ENCODE measurements at places on chromosomes 4 and X. TPM values are rescaled to one million over a fixed set of nuclear protein-coding genes. Genes with fewer than 3 reads are reported as not detected.

DNA sequence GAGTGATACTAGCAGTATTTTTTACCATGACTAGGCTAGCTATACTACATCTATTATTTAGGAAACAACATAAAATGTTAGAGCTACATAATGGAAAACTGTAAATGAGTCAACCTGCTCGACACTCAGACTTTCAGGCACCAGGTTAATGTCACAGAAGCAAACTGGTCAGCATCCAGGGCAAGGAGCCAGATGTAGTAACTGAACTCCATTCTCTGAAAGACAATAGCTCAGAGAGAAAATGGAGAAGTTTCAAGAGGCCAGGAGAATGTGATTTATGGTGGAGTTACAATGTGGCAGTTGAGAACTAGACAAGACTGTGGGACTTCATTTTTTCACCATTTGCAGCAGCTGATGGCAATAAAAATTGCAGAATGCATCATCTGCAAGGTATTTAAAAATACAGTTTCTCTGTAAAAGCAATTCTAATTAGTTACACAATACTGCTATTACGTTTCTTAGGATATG is 342.7 kb upstream of the PABPC4L start:
- peak; percentile 8 for DNase-seq

GRCh38 chr4:24126776-24127175 is 236.9 kb upstream of the PPARGC1A start:
- no peak for DNase-seq

- no peak for DNase-seq
Measured at GRCh38 chrX:44042116-44042515, 68.9 kb upstream of the NDP start.

DNA sequence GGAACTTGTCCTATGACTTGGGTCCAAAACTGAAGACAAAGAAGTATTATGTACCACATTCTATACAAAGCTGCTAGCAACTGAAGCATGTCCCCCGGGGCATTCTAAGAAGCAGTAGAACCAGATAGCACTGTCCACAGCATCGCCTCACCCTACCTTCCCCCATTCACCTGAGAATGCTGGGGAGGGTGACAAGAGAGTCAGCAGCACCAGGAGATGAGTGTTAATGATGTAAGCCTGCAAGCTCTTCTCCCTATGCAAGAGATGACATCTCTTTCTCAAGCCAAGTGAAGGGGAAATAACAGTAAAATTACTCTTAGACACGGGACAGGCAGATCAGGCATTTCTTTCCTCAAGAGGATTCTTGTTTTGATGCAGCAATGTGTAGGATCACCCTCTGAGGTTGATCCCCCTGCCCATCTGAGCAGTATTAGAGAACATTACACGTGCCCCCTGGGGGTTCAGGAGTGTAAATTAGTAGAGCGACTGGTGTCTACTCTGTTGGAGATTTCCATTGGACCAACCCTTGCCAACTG is 13.9 kb upstream of the TLR1 start:
- no peak for DNase-seq

DNA sequence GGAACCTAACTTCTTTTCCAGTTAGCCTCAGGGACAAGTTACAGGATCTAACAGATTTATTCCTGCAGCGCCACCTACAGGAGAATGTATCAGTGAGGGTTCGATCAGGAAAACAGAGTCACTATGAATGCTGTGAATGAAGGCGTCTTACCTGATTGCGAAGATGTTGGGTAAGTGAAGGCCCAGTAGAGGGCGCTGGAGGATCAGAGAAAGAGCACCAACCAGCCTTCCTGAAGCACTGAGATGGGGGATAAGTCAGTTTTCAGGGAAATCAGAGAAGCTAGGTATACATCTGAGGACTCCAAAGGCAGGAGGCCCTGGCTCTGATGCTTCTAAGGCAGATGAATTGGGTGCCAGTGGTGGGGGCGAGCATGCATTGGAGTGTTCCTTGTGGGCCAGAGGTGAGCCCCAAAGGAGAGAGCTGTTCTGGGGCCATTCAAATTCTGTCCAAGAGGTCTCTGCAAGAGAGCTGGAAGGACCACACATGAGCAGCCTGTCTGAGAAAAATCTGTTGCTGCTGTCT is 169.9 kb upstream of the AADAT start:
- DNase-seq: peak; percentile 94

- no peak for DNase-seq
Measured at GRCh38 chr4:42331040-42331439, 66.2 kb upstream of the SHISA3 start.

GRCh38 chr4:1166509-1167243 is 5.7 kb downstream of the SPON2 start:
- DNase-seq: no peak

- no peak for DNase-seq
Measured at GRCh38 chr4:85824166-85824945, 349.4 kb downstream of the ARHGAP24 start.

DNA sequence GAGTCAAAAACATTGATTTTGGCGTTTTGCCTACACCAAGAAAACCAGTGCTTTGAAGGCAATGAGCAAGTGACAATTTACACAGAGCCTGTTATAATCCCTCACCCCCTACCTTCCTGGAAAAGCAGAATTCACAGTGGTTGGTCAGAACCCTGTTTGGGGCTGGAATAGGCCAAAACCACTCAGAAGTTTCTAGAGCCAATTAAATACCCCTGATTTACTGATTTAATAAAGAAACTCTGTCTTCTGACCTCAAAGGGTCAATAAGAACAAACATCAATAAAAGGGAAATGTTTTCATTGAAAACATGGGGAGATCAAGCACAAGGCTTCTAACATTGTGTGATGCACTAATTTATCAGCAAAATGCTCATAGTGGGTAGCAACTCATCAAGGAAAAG is 116.3 kb downstream of the UNC5C start:
- DNase-seq: no peak

DNA sequence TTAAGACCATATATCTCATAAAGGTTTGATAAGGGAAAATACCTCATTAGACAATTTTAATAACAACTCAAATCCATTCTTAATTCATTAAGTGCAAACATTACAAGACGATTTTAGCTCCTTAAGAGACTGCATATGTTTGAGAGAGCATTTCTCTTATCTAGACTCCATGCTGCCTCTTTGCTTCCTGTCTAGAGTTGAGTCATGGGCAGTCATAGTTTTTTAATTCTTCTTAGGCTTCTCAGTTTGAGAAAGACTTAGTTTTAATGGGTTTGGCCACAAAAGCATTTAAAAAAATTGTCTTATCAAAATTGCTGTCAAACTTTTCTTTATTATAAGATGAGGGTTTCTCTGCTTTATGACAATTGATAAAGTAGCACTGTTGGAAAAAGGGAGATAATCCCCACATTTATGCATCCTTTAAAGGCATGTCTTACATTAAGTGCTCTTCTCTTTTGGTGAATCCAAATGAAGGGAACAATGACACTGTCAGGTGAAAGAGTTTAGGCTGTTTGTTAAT is 713.4 kb downstream of the PCDH18 start:
- DNase-seq: no peak

- no peak for DNase-seq
Measured at GRCh38 chr4:77006753-77007353, 57.3 kb downstream of the SEPTIN11 start.

GRCh38 chr4:57303012-57303751 is 193.0 kb upstream of the IGFBP7 start:
- DNase-seq: peak; percentile 33

DNA sequence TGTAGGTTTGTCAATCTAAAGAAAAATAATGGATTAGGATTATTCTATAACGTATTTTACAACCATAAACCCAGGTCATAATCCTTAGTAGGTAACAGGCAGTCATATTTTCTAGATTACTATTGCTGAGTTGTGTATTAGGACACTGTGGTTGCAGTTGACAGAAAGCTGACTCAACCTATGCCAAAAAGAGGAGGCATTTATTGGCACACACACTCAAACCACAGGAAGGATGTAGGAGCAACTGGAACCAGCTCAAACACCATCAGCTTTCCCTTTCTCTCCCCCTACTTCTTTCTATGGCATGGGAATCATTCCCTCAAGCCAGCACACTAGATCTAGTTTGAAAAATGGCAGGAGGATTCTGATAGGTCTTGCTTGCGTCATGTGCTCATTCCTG is 136.4 kb upstream of the FAM9C start:
- DNase-seq: no peak

- no peak for DNase-seq
Measured at GRCh38 chrX:30904632-30905031, 15.6 kb upstream of the TAB3 start.

The HHIP gene
- 93.9 TPM for total RNA-seq

The MAGEB10 gene
- total RNA-seq: not detected

The FRMPD4 gene
- total RNA-seq: 0.43 TPM

The HOPX gene
- 450 TPM for total RNA-seq

The ARMCX2 gene
- 58.4 TPM for total RNA-seq

The COL25A1 gene
- 1.3 TPM for total RNA-seq

The S100G gene
- total RNA-seq: not detected

The USP17L5 gene
- total RNA-seq: not detected

The FAM184B gene
- 0.09 TPM for total RNA-seq

The LPAR4 gene
- 2.2 TPM for total RNA-seq
